Smooth muscle cell of the brain vasculature (primary cell): ENCODE measurements at places on chromosomes 5 and 9.

- no peak for DNase-seq
Observed at GRCh38 chr5:76385540-76385939, 17.5 kb upstream of the IQGAP2 start.

DNA sequence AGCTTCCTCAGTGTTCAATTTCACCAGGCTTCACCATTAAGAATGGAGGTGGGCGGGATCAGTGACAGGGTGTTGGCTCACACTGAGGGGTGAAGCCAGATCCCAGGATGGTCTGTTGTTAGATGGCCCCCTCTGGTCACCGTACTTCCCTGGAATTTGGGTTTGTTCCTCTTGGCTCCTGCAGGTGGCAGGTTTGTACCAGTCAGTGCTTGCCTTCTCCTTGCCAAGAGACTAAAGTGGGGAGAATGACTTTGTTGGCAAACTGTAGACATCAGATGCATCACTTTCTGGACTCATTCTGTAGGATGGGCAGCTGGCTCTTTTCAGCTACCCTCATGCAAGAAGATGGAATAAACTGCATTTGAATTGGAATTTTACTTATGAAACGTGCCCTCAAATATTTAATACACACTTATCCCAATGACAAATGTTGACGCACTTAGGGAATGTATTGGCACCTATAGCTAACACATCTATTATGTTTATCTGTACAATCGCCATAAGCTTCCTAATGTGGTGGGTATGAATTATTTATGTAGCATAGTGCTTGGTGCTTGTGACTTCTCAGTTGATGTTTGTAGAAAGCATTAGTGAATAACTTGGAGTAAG lies 31.4 kb upstream of the ANKRD55 start:
- no peak for DNase-seq

DNA sequence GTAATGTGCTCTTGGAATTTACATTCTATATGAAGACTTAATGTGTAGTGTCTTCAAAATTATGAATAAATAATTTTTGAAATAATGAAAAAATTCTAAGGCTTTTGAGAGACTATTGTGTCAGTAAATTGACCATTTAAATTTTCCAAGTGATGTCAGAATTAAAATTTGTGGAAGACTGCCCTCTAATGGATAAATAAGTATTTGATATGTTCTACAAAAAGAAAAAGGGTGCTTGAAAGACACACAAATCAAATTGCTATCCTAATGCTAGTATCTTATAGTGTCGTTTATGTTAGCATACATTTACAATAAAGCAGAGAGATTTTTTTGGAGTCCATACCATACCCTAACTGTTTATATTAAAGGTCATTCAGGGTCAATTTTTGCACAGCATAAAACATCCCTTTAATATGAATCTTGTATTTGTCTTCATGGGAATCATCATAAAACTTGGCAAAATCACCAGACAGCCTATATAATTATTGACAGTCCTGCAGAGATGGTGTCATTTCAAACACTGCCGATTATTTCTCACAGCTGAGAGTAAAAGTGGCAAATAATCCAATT lies 120.8 kb upstream of the SLC27A6 start:
- no peak for DNase-seq

- DNase-seq, result peak; percentile 74
Observed at GRCh38 chr5:143806579-143806978, 5.4 kb upstream of the HMHB1 start.

- DNase-seq, result no peak
Observed at GRCh38 chr9:7117676-7118561, 360.1 kb downstream of the KDM4C start.

GRCh38 chr5:153744751-153745150 lies 254.3 kb downstream of the GRIA1 start:
- no peak for DNase-seq

- DNase-seq, result no peak
Observed at GRCh38 chr5:62938927-62939326, 360.3 kb downstream of the LRRC70 start.

DNA sequence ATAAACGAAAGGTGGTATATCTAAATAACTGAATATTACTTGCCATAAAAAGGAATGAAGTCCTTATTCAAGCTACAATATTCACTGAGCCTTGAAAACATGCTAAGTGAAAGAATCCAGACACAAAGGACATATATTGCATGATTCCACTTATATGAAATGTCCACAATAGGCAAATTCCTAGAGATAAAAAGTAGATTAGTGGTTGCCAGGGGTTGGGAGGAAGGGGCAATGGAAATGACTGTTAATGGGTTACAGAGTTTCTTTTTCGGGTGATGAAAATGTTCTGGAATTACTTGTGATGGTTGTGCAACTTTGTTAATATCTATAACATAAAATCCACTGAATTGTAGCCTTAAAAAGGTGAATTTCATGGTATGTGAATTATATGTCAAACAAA lies 227.1 kb upstream of the TRIM32 start:
- no peak for DNase-seq

GRCh38 chr5:151087486-151087885 lies 6.7 kb upstream of the TNIP1 start:
- no peak for DNase-seq

DNA sequence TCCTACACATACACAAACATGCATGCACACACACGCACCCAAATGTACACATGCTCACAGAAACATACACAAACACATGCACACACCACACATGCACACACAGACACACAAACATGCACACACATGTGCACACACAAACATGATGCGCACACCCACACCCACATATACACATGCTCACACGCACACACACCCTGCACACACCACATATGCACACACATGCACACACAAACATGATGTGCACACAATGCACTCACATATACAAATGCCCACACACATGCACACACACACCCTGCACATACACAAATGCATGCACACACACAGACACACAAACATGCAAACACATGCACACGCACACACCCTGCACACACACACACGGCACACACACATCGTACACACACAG lies 7.3 kb upstream of the IER5L start:
- DNase-seq, result no peak

GRCh38 chr9:35859990-35860339 lies 10.2 kb downstream of the OR13J1 start:
- DNase-seq, result no peak

DNA sequence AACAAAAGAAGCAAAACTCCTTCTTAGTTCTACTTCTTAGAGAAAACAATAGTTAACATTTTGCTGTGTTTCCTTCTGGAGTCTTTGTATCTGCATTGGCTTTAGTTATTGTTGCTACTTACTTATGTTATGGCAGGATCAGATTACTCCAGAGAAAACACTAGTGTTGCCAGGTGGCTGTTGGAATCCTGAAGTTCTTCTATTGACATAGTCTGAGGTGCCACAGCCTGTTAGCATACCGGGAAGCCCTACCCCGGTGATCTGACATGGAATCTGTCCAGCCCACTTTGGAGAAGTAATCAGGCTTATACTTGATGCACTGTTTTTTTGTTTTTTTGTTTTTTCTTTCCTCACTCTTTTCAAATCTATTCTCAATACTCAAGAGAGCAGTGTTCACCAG lies 68.5 kb upstream of the CEP78 start:
- DNase-seq, result peak; percentile 23

DNA sequence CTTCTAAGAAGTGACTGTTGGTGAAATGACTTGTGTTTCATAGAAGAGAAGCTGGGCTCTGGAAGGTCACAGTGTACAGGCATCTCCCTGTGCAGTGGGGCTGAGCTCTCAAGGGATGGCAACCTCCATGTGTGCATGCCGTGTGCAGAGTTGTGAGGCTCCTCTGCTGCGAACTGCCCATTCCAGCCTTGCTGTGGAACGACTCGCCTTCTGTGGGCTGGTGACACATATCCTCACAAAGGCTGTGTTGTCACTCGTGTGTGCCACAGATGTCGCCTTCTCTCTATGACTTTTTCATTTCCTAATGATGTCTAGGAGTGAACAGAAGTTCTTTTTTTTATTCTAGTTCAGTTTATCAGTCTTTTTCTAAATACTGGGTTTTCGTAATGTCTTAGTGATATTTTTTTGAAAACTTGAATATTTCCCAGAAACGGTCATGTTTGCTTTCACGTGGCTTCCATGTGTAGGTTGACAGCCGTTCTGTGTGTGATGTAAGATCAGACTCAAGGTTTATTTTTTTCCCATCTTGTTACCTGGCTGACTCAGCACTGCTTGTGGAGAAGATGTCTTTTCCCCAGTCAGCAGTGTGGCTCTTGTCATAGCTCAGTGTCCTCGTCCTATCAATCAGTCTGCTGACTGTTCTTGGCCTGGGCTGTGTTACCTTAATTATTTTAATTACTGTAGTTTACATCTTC lies 57.3 kb upstream of the CACNA1B start:
- DNase-seq, result no peak

DNA sequence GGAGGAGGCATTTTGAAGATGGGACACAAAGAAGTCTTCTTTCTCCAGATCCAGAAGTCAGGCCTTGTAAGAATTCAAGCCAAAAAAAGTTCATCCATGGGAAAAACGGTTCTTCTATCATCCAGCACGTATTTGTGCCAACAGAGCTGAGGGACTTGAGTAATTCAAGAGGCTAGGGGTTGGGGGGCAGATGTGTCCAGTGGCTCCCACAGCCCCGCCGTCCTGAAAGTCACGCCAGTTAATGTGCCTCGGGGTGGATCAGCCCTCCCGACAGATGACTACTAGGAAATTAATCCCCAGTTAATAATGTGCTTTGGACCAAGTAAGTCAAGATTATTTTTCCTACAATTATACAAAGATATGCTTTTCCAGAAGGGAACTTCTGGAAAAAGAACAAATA lies 23.4 kb downstream of the NREP start:
- DNase-seq, result no peak

DNA sequence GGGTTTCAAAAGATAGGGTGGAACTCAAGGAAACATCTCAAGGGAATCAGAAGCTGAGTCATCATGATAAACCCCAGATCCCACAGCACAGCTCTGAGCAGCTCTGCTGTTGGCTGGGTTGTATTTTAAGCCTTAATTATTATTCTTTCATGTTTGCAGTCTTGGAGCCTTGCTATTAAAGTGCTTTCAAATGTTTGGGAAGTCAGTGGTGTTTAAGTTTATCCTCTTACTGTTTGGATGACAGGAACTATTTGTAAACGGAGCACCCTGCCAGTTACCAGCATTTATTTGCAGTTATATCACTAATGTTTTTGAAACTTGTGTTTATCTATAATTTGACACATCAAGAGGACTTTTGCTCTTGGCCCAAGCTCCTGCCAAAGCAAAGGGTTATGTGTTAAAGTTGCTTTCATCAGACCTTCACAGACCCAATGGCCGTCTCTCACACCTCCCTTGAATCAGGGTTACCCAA lies 141.1 kb upstream of the SPDL1 start:
- no peak for DNase-seq

DNA sequence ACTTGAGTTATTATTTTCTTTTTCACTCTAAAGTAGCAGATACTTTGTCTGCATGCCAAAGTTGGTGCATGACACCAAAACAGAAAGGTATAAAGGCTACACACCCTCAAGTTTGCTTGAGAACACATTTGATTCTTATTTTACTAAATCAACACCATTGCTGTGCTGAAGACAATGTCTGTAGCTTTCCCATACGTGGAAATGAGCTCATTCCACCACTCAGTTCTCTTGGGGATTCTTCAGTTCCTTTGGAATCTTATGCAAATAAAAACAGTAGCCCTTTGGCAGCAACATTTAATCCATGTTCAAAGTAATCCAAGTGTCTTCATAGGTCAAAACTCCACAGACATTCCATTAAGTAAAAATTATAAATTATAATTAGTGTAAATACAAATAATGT lies 264.9 kb downstream of the TLE1 start:
- DNase-seq, result peak; percentile 52

GRCh38 chr5:145243016-145243415 lies 592.1 kb downstream of the PRELID2 start:
- no peak for DNase-seq
